PC-3 (cell line): ENCODE measurements at places on chromosomes 12 and 14. TPM values are rescaled to one million over a fixed set of nuclear protein-coding genes. Genes with fewer than 3 reads are reported as not detected.
A peak's percentile ranks its signal among the peaks of the same experiment; 100 is the strongest.

GRCh38 chr12:132243596-132244310 is 85.6 kb downstream of the GALNT9 start:
- DNase-seq = no peak

KLRD1 gene
- 0.06 TPM in 1 of 2 replicates, not detected in the other for total RNA-seq

FOXA1 gene
- total RNA-seq = 212 and 249 TPM in 2 replicates

DNA sequence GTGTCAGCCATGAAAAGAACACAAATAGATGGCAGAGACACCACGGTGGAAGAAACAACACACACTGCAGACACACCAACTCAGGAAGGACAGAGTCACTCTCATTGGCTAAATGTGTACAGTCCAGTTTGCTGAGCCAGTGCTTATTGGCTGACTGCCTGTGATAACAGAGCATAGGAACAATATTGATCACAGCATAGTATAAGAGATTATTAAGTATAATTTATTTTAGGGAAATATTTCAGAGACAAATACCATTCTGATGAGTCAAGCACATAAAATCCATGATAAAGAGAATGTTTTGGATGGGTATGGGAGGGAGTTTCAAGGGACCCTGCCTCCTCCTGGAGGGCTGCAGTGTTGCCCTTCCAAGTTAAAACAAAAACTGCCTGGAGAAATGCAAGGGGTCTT is 50.9 kb downstream of the BTG1 start:
- DNase-seq = peak; percentile 77

- no peak for DNase-seq
Measured at GRCh38 chr12:31494455-31494854, 96.5 kb downstream of the DENND5B start.

DNA sequence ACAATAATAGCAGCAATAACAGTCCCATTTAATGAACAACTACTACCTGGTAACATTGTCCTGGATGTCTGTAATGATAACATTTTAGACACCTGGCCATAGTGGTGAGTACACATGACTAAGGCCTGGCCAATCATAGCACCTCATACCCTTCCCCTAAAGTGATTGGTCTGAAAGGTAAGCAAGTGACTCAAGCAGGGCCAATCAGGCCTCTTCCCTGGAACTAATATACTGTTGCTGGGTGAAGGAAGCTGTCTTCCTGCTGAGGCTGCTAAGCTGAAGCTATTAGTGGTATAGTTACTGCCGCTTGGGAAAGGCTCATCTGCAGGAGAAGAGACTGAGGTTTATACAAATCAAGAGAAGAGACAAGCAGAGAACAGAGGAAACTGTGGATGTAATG is 18.7 kb upstream of the NOS1 start:
- peak; percentile 10 for DNase-seq

DNA sequence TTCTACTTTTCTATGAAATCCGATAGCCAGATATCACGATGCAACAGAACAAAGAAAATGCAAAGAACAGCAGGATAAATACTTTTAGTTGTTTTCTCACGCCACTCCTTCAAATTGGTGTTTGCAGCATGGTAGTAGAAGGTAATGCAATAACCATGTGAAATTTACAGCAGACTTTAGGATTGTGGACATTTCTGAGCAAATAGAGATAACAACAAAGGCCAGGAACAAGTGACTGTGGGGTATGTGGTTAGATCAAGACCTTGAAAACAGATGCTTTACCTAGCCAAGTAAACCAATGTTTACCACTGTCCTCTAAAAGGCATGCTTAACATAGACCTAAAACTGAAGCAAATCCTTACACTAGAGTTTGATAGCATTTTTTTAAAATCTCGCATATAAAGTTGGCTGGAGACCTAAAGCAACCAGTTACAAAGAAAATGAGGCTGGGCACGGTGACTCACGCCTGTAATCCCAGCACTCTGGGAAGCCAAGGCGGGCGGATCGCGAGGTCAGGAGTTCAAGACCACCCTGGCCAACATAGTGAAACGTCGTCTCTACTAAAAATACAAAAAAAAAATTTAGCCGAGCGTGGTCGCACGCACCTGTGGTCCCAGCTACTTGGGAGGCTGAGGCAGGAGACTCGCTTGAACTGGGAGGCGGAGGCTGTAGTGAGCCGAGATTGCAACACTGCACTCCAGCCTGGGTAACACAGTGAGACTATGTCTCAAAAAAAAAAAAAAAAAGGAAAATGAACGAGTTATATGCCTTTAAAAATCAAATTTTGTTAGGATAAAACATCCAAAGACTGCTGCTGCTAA is 123.2 kb upstream of the FOXN3 start:
- peak; percentile 32 for DNase-seq

DNA sequence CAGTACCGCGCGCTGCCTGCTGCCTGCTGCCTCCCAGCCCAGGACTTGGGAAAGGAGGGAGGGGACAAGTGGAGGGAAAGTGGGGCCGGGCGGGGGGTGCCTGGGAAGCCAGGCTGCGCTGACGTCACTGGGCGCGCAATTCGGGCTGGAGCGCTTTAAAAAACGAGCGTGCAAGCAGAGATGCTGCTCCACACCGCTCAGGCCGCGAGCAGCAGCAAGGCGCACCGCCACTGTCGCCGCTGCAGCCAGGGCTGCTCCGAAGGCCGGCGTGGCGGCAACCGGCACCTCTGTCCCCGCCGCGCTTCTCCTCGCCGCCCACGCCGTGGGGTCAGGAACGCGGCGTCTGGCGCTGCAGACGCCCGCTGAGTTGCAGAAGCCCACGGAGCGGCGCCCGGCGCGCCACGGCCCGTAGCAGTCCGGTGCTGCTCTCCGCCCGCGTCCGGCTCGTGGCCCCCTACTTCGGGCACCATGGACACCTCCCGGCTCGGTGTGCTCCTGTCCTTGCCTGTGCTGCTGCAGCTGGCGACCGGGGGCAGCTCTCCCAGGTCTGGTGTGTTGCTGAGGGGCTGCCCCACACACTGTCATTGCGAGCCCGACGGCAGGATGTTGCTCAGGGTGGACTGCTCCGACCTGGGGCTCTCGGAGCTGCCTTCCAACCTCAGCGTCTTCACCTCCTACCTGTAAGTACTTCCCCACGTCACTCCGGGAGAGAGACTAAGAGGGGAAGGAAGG is at the start of gene LGR5:
LGR5 (plus strand) TSS at position 186 of the 732 bp plus-strand sequence; CDS start at position 469, 283 bp downstream.
- peak; percentile 15 for DNase-seq

RDH5 gene
- total RNA-seq = 4.6 and 5.1 TPM in 2 replicates

SLCO1A2 gene
- not detected in 2 replicates for total RNA-seq

KRT2 gene
- 0.23 TPM in 1 of 2 replicates, not detected in the other for total RNA-seq

DNA sequence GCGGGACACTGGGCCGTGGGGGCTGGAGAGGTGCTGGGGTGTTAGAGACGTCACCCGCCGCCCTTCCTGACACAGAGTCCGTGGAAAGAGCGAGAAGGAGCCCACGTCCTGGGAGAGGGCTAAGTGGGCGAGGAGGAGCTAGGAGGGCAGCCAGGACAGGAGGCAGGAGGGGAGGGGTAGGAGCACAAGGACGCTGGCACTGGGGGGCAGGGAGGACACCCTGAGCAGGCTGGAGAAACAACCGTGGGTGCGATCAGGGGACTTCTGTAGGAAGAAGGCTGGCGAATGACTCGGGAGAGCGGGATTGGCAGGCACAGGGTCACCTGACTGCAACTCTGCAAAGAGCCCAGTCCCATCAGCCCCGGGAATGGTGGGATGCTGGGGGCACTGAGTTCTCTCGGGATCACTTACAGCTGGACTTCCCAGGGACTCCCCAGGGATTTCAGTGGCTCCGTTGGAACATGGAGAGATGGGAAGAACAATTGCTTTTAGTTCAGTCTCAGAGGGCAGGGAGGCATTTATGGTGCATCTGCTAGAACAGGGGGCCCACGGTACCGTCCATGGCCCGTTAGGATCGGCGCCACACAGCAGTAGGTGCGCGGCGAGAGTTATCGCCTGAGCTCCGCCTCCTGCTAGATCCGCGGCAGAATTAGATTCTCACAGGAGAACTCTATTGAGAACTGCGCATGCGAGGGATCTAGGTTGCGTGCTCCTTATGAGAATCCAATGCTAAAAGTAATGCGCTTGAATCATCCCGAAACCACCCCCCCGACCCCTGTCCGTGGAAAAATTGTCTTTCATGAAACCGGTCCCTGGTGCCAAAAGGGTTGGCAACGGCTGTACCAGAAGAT is 24.3 kb downstream of the UBR7 start:
- DNase-seq = peak; percentile 21

C14orf180 gene
- not detected in 2 replicates for total RNA-seq

GRCh38 chr12:112447106-112447505 is 28.4 kb downstream of the PTPN11 start:
- DNase-seq = no peak

DNA sequence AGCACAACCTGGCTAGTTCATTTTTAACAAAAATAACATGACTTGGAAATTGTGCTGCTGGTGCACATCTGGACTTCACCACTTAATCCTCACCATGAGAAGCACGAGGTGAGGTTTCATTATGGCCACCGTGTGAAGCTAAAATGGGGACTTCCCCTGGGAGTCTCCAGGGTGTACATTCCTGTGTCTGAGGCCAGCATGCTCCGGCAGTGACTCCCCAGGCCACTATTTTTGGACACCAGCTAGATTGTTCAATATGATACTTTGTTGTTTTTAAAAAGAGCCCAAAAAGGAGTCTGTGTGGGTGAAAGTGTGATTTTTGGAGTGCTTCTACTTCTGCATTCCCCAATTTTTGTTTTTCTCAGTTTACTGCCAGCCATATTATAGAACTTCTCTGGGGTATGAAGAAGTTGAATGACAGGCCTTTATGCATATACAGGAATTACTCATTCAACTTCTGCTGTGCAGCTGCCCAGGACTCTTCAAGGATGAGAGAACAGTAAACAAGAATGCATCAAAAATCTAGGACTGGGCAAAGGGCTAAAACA is 16.9 kb upstream of the AICDA start:
- no peak for DNase-seq

TAS2R14 gene
- 1.6 and 1.8 TPM in 2 replicates for total RNA-seq

PRKCH gene
- 80.8 and 170 TPM in 2 replicates for total RNA-seq

CLEC1B gene
- total RNA-seq = not detected in 2 replicates

DNA sequence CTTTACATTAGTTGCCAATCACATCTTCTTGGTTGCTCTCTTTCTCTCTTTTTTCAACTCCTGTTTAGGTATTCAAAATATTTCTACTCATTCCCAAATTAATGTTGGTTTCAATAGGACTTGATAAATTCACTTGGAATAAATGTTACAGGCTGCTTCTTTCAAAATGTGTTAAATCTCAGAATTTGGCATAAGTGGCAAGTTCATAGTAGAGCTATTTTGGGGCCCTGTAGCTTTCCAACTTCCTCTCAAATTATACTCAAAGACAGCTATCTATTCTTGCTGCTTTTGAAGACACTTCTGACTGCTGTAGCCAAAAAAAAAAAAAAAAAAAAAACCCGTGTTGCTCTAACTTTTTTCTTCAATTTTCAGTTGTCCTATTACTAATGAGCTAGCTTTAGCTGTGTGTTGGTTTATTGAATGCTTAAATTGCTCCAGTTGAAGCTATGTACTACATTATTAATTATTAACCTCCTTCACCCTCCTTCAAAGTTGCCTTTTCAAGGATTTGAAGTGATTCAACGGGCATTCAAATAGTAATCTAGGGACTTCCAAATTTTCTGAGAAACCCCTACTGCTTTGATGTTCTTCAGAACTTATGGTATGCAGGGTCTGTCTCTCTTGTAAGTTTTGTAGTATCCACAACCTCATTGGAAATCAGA is 554.6 kb upstream of the FLRT2 start:
- no peak for DNase-seq

GRCh38 chr12:89664441-89664840 is 44.2 kb downstream of the ATP2B1 start:
- no peak for DNase-seq

DNA sequence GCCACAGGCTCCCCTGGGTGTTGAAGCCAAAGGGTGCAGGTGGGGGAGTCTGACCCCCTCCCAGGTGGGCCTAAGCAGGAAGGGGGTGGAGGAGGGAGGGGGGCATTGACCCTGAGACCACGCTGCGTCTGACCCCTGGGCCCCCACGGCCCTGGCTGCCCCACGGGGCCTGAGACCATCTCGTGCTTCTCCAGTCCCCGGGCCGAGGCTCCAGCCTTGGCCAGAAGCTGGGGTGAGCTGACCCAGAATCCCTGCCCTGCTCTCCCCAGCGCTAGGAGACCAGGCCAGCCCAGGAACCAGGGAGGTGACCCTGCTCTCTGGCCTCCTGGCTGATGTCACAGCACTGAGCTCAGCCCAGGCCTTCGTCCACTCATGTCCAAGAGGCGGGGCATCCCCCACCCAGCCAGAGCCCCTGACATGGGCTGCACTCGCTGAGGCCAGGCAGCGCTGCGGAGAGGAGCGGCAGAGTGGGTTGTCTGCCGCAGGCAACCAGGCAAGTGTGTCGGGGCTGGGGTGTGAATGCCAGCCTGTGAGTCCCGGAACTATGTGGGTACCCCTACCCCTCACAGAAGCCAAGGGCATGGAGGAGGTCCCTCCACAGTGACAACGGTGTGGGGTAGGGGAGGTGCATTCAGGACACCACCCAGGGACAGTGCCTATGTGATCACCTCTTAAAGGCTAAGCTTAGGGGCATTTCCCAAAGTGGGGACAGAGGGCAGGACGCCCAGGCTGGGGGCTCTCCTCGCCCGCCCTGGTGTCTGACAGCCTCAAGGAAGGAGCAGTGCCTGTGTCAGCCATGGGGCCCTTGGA is 6.3 kb downstream of the TRMT61A start:
- no peak for DNase-seq

AMDHD1 gene
- 0.80 and 1.5 TPM in 2 replicates for total RNA-seq

DNA sequence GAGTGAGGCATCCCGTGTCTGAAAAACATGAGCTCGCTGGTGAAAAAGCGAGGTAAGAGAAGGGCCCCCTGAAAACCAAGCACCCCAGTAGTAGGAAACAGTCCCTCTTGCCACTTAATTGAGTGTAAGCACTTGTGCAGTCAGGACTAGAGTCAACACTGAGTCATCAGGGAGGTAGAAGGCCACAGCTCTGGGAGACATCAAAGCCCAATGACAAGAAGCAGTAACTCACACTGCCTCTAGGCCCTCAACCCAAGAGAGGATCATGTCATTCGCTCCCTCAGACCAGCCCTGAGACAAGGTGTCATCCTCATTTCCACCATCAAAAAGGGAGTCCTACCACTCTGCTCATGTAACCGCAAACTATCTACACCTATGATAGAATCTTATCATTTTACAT is 17.8 kb downstream of the POMT2 start:
- DNase-seq = peak; percentile 97

DNA sequence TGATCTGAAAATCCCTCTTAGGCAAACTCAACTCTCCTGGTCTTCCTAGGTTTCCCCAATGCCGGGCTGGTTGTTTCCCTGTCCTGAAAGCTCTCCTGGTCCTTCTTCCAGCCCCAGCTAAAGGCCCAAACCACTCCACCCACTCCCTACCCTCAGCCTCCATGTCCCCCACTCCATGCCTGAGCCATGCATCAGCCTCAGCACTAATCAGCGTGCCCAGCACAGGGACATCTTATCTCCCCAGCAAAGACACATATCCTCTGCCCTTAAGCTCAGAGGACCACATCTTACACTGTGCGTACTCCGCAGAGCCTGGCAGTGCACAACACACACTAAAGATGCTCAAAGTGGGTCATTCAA is 25.9 kb downstream of the ACTN1 start:
- no peak for DNase-seq

- DNase-seq = no peak
Measured at GRCh38 chr12:57203791-57204190, 12.8 kb upstream of the NXPH4 start.

- DNase-seq = no peak
Measured at GRCh38 chr12:116215023-116215422, 62.5 kb downstream of the MED13L start.
